G401 (cell line): ENCODE measurements at places on chromosomes 1 and 21. TPM values are rescaled to one million over a fixed set of nuclear protein-coding genes. Genes with fewer than 3 reads are reported as not detected.

DNA sequence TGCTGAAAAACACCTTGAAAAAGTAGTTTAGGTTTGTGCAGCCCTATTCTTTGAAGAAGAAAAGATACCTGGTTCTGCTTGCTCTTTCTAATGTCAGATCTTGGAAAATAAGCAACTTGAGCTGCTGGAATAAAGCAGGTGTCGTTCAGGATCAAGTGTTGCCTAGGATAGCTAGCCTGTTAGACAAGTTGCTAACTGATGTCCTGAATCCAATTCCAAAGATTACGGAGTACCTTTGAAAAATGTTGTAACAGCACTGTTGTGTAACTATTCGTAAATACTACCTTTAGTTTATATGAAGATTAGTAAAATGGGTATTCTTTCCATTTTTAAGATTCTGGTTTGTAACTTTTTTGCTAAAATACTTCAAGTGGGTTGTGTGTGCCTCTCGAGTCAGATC, 151.5 kb downstream of the CLEC20A start:
- DNase-seq, result no peak

DNA sequence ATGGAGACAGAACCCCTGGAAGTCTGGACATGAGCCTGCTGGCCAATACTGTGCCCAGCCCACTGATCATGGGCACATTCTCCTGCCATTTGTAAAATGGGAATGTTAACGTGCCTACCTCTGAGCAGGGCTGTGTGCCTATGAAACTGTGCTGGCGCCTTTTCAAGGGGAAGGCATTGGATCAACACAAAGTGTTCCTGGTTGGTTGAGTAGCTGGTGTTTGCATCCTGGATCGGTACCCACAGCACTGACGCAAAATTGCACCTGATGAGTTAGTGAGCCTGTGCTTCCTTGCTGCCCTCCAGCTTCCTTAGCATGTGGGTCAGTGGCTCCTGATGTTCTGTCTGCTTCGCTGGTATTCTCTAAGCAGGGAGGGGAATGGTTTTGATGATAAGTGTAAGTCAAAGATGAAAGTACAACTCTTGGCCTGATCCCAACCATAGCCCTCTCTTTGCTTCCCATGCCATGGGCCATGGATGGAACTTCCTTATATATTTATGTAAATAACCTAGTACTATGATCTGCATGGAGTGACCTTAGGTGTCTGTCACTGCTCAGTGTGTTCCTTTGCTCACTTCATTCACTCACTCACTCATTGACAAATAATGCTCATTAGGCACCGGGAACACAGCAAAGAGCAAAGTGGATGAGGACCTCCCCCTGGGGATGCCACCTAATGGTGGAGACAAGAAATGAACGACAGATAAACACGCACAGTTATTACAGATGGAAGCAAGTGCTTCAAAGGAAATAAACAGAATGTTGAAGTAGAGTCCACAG, 22.7 kb downstream of the MAB21L3 start:
- DNase-seq, result no peak

DNA sequence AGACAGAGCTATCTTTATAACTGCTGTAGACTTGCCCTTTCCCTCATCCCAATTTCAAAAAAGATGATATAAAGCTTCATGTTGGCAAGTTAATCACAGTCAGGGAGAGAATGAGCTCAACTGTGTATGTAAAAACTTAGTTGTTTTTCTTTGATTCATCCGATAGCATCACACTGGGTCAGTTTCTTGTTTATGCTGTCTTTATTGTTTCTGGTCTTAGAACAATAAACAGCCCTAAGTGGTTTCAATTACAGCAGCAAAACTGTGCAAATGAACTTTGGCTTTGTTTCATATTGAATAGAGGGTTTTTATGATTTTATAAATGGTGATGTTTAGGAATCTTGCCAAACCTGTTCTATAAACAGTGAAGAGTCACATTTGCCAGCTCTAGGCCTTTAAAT, 423.8 kb upstream of the CXADR start:
- DNase-seq, result no peak

The SLC30A10 gene
- total RNA-seq, result 0.12 TPM in 1 of 2 replicates, not detected in the other

GRCh38 chr1:30755746-30756145, 1.8 kb downstream of the LAPTM5 start:
- DNase-seq, result no peak

- DNase-seq, result no peak
These were observed 149.2 kb downstream of the ACTL8 start for GRCh38 chr1:17904290-17904689.

DNA sequence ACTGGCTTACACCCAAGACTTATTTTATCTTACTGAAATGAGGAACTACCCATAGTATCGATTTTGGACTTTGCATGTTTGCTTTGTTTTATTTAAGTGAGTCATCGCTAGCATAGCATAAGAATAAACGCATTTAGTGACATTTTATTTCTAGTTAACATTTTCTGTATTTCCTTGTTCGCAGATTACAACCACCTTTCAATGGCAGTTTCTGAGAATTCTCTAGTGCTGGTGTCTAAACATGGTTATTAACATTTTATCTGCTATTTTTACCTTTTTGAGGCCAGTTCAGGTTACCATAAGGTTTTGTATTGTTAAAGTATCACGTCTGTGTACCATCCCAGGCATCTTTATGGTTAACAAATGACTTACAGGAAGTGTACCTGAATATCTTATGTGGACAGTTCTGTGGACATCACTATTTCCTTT, 24.5 kb downstream of the EEIG2 start:
- no peak for DNase-seq

DNA sequence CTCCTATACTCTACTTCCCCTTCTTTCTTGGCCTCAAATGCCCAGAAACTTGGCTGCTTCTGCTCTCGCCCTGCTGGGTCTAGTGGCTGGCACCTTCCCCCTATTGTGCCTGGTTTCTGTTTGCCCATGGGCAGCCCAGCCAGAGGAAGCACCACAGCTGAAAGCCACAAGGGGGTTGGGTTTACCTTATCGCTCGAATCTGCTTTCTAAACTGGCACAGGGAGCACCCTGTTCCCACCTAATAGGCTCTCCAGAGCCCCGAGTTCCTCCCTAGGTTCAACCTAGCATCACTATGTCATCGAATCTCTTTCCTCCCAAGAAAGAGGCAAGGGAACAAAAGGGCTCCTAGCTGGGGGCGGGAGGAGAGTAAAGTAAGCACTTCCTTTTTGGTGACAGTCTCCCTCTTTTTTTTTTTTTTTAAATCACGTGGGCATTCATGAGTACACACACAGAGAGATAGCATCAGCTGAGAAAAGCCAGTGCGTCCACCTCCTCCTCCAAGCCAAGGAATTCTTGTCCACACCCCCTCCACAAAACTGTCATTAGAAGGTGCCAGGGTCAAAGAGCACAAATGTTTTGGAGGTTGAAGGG, 72.8 kb downstream of the PLEKHA6 start:
- DNase-seq, result peak; percentile 42

DNA sequence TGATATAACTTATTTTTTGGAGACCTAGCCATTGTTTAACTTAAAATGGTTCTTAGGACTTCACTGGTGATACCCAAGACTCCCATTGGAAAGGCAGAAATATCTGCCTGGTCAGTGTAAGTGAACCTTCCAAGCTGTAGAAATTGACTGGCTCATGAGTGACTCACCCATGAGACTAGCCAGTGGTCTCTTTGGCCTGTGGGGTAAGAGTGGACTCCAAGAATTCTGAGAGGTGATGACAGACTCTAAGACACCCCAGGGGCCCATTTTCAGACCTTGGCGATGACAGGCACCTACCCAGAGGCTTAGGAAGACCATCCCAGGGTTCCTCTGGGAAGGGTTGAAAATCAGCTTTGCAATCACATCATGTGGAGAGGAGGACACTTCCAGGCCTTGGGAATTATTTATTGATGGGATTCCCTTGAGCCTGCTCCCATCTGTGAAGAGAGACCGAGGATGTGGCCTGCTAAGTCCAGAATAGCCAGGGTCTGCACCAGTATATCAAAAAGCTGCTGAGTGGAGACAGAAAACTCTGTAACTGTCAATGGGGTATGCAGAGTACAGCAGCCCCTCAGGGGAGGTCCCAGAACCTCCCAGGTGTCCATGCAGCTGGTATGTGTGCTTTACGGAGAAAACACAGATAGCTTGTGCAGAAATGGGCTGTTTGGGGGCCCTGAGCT, 78.9 kb downstream of the KAZN start:
- DNase-seq, result no peak

The ADAM30 gene
- not detected in 2 replicates for total RNA-seq

The SNRNP40 gene
- 269 and 326 TPM in 2 replicates for total RNA-seq

The GPR37L1 gene
- not detected in 2 replicates for total RNA-seq

The RGS4 gene
- total RNA-seq, result 1.9 and 2.7 TPM in 2 replicates

GRCh38 chr1:41428738-41429640, 55.5 kb downstream of the EDN2 start:
- DNase-seq, result no peak
